ENCODE measurements at places on chromosomes 6 and 20.
A peak's percentile ranks its signal among the peaks of the same experiment; 100 is the strongest.

DNA sequence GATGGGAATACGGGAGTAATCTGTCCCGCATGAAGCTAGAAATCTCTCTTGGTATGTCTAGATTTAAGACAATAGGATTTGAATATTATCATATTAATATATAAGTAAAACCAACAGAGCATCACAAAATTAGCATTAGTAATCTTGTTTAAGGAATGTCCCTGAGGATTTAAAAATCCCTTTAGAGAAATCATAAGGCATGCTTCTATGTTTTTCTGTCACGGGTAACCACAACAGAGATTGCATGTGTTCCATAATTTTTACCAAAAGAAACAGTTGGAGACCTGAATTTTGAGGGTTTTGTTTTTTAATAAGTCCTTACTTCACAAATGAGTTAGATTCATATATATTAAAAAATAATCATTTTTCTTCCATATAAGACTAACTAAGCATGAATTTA lies 146.8 kb downstream of the GJA1 start:
- no peak for DNase-seq

- DNase-seq = no peak
Measured at GRCh38 chr20:44955270-44955669, 4.9 kb downstream of the TOMM34 start.

DNA sequence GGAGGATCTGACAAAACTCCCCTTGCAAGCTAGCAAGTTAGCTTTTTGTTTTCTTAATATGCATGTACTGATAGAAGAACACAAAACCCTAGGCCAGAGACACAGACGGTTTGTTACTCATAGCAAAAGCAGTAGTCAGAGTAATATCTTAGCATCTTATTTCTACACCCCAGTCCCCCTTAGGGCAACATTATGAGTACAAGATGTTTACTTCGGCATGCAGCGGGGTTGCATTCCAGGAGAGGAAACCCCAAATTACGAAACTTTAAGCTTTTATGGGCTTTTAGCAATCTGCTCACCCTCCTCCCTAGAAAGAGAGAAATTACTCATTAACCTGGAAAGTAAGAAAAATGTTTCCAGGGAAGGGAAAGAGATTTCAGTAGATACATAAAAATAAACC lies 1286.9 kb downstream of the EPHA7 start:
- DNase-seq = no peak

DNA sequence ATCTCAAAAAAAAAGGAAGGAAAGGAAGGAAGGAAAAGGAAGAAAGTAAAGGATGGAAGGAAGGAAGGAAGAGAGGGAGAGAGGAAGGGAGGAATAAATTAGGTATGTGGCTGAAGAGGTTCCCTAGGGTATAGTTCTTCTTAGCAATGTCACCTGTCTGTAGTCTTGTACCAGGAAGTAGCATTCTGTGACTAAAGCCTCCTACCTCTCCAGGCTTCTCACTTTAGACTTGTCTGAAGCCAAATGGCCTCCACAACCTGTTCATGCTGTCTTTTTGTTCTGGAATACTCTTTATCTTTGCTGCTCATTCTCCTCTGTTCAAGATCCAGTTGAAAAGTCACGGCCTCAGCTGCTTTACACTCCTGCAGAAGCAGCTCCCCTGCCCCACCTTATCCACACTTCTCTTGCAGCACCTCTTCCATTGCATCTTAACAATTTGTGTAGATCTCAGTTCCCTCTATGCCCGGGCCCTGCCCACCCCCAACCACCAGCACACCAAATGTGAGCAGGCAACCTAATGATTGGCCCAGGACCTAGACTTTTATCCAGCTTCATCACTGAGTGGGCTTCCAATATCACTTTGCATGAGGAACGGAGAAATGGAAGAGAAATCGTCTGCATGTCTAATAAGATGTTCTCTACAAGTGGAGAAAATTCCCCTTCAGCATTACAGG lies 19.1 kb downstream of the GCNT2 start:
- DNase-seq = no peak

DNA sequence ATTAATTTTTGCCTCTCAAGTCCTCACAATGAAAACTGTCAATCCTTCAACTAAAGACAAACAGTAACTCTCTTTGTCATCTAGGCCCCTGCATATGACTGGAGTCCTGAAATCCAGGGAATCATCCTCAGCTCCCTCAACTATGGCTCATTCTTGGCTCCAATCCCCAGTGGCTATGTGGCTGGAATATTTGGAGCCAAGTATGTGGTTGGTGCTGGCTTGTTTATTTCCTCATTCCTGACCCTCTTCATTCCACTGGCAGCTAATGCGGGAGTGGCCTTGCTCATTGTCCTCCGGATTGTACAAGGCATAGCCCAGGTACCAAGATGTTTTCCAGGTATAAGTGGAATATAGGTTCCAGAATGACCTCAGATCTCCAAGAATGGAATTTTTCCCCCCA lies 15.4 kb downstream of the SLC17A4 start:
- no peak for DNase-seq

GRCh38 chr20:7744411-7744810 lies 195.8 kb downstream of the HAO1 start:
- no peak for DNase-seq

GRCh38 chr20:20562507-20562906 lies 149.9 kb downstream of the RALGAPA2 start:
- DNase-seq = no peak

GRCh38 chr6:29926413-29927274 lies 15.7 kb upstream of the HLA-A start:
- DNase-seq = peak; percentile 79

GRCh38 chr20:63814891-63815614 lies 16.0 kb downstream of the ZBTB46 start:
- no peak for DNase-seq

DNA sequence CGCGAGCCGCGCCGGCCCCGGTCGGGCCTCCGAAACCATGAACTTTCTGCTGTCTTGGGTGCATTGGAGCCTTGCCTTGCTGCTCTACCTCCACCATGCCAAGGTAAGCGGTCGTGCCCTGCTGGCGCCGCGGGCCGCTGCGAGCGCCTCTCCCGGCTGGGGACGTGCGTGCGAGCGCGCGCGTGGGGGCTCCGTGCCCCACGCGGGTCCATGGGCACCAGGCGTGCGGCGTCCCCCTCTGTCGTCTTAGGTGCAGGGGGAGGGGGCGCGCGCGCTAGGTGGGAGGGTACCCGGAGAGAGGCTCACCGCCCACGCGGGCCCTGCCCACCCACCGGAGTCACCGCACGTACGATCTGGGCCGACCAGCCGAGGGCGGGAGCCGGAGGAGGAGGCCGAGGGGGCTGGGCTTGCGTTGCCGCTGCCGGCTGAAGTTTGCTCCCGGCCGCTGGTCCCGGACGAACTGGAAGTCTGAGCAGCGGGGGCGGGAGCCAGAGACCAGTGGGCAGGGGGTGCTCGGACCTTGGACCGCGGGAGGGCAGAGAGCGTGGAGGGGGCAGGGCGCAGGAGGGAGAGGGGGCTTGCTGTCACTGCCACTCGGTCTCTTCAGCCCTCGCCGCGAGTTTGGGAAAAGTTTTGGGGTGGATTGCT lies 1.3 kb downstream of the VEGFA start:
- DNase-seq = peak; percentile 78

DNA sequence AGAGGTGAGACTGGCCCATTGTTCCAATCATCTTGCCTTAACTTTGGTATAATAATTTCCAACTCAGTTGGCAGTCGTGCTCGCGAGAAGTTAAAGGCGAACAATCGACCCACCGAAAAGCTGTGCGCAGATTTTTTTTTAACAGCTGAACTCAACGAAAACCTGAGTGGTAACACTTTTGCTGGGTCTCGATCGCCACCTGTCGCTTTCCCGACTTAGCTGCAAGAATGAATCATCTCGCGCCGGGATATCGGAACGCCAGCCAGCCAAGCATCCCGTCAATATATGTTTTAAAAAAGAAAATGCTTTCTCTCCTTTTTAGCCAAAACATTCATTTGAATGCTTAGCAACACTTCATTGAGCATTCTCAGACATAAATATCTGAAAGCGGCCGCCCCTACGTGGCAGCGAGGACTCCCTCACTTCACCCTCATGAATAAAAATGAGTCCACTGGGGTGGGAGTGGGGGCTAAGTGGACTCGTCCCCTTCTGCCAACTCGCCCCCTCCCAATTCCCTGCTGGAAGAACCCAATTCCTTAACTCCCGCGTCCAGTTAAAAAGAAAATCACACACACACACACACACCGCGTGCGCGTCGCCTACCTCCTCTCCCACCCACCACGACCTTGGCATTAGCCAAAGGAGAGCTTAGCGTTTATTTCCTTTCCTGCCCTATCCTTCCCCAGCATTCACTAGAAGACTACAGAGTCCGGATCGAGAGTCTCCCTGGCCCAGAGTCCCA lies 1.5 kb downstream of the COL12A1 start:
- DNase-seq = peak; percentile 42

- peak; percentile 7 for DNase-seq
Measured at GRCh38 chr20:2694519-2694918, 1.9 kb downstream of the EBF4 start.

DNA sequence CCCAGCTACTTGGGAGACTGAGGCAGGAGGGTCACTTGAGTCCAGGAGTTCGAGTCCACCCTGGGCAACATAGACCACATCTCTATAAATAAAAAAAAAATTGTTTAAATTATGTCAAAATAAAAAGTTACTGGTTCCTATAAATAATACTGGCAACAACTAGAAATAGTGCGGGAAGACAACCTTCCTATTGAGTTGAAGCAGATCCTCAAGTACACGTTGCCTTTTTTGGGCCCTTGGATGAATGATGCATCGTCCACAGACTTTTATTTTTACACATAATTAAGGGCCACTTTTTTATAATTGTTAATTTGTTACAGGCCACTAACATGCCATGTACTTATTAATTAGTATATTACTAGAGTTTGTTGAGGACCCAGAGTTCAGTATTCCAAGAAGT lies 31.1 kb downstream of the KIZ start:
- no peak for DNase-seq

GRCh38 chr6:24838081-24838480 lies 39.4 kb upstream of the ARMH2 start:
- no peak for DNase-seq

Measured in stimulated activated naive CD8-positive, alpha-beta T cell treated with anti-CD3 and anti-CD28 coated beads, Interleukin-15, amount 100 ng/mL, for 72 hours (primary cell).